Muscle of back (tissue), 13 donors: ENCODE measurements at places on chromosomes 12 and 14. TPM values are rescaled to one million over a fixed set of nuclear protein-coding genes. Genes with fewer than 3 reads are reported as not detected.

- no peak for DNase-seq
Observed at GRCh38 chr14:68834816-68835215, 41.9 kb upstream of the ZFP36L1 start.

- DNase-seq, result no peak
Observed at GRCh38 chr14:39884091-39884490, 451.9 kb upstream of the FBXO33 start.

- no peak for DNase-seq
Observed at GRCh38 chr12:112162241-112162790, 37.0 kb downstream of the TRAFD1 start.

DNA sequence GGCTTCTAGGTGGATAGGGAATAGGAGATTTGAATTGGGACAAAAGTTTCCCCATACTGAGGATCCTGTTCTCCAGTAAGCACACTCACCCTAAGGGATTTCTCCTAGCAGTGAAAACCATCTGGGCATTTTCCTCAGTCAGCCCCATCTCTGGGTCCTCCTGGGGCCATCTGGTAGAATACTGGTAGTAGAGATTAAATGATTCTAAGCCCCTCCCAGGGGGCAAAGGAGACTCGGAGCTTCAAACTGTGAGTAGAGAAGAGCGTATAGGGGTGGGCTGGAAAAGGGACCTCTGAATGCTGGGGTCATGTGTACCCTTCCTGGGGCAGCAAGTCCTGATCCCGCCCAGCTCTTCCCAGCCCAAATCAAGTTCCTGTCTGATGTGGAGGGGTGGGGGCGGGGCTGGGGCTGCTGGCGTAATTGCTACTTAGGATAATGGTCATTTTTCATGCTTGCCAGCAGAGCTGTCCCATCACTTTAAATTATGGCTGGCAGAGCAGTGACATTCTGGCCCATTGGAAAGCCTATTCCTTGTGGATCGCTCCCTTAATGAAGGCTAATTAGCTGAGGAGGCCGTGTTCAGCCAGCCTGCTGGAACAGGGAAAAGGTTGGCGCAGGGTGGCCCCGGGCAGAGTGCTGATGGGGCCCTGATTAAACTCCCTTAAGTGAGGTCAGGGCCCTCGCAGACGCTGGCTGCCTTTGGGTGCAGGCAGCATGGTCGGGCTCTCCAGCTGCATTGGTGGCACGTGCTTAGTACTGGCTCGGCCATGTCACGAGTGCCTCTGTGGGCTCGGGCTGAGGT is 127.8 kb downstream of the TSPAN9 start:
- DNase-seq, result no peak

GRCh38 chr12:104741077-104741476 is 217.0 kb downstream of the SLC41A2 start:
- DNase-seq, result no peak

GRCh38 chr12:86193931-86194330 is 62.3 kb downstream of the MGAT4C start:
- no peak for DNase-seq

DNA sequence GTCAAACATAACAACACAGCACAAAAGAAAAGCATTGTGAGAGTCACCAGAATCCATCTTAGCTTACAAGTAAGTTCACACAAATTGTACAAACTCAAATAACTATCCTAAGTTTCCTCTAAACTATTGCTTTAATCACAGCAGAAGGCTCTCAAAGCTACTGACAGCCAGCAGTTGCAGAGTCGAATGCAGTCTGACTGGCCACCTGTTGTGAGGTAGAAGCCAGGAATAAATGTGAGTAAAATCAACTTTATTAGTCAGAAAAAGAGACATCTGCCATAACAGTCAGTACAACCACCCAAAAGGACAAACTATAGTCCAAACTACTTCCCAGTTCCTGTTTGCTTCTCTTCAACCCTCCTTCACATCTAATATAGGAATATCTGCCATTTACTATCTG is 231.7 kb upstream of the USP15 start:
- DNase-seq, result no peak

DNA sequence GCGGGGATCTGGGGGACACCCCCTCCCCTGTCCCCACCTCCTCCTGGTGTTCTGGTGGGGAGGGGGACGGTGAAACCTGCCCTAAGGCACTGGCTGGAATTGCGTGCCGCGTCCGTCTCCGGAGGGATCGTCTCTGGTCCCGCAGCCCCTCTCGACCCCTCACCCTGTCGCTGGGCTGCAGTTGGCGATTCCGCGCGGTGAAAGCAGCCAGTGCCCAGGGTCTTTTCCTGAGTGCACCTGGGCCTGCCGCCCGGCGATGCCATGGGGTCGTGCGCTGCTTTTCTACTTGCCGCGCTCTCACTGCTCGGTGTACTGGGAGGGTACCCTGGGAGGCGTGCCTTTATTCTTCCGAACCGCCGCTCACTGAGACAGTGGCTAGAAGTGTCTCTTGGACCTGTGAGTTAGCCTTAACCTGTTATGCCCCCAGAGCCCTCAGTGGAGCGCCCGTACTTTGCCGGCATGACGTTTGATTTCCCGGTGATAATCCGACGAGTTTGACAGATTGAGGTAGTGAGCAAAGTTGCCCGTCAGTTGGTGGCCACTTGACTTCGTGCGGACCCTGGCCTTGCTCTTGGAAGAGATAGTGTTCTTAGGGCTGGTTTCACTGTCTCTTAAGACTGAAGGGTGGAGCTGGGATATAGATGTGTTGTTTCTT is 788 bp downstream of the SFSWAP start:
- DNase-seq, result peak; percentile 10

- DNase-seq, result peak; percentile 95
Observed at GRCh38 chr12:50221228-50222008, 54.2 kb upstream of the CERS5 start.

The SAMD4A gene
- 50.6 TPM for polyA plus RNA-seq
